ENCODE measurements at places on chromosomes 3 and 15.

GRCh38 chr15:89826671-89827655 lies 12.3 kb upstream of the ANPEP start:
- DNase-seq: no peak

- DNase-seq: peak; percentile 26
These were observed 350.3 kb downstream of the DOCK3 start for GRCh38 chr3:51024765-51025632.

GRCh38 chr15:50876260-50876988 lies 32.1 kb upstream of the AP4E1 start:
- DNase-seq: no peak

GRCh38 chr15:74438721-74439316 lies 5.1 kb upstream of the SEMA7A start:
- DNase-seq: peak; percentile 68

- DNase-seq: no peak
These were observed 24.8 kb upstream of the NOX5 start for GRCh38 chr15:68989541-68990230.

DNA sequence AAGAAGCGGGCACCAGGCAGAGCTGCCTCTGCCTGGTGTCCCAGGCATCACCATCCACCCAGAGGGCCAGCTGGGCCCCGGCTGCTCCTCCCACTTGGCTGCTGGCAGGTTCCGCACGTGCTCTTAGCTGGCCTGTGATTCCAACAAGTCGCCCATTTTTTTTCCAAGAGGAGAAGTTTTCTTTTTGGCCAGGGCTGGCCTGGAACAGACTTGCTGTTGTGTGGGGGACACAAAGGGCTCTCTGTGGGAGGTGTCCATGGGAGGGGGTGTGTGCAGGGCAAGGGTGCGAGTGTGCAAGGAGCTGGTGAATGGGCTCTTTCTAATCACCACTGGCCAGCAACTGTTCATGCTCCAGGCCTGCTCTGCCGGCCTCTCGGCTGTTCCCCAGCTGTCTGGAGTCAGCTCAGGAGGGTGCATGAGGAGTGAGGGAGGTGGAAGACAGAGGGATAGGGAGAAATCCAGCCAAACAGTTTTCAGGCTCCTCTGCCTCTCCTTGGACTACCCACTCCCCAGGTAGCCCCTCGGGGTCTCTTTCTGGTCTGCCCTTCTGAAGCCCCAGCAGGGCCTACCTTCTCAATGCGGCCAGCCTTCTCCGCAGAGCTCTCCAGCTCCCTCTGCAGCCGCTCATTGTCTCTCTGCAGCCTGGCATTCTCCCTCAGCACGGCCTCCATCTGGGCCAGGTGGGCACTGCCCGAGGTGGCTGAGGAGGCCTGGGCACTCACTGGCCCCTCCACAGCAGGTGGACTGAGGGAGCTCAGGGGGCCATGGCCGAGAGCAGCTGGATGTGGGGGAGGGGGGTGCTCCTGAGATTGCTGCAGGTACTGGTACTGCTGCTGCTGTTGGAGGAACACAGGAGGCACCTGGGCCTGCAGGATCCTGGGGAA lies 7.1 kb downstream of the AMOTL2 start:
- no peak for DNase-seq

DNA sequence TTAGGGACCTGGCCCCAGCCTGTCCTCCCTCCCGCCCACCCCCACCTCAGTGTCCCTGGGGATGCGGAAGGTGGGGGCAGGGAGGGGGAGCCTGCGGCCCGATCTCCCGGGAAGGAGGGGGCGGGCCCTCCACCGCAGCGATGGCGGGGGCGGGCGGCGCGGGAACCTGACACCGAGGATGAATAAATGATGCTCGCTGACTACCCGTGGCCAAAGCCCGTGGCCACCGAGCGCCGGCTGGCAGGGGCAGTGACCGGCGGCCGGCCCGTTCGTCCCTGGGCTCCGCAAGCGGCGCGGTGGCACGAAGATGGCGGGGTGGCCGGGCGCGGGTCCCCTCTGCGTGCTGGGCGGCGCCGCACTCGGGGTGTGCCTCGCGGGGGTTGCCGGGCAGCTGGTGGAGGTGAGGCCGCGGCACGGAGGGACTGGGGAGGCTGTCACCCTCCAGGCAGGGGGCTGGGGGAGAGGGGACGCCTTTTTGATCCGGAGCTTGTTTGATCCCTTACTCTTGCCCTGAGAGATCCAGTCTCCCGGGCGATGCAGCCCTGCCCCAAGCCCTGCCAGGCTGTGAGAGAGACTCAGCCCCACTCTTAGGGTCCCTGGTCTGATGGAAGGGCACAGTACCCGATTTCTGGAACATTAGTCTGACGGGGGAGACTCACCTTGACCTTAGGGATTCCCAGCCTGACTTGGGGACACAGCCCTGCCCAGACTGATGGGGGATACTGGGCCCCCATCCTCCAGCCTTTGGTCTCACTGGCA lies at the start of gene TMIE:
TSS of gene TMIE (plus strand) at position 212 of the 759 bp plus-strand sequence. CDS start at position 308, 96 bp downstream.
- DNase-seq: no peak

- DNase-seq: no peak
These were observed 421.0 kb upstream of the RBMS3 start for GRCh38 chr3:28859897-28860296.

- DNase-seq: no peak
These were observed 475.1 kb upstream of the TBL1XR1 start for GRCh38 chr3:177672252-177672911.

DNA sequence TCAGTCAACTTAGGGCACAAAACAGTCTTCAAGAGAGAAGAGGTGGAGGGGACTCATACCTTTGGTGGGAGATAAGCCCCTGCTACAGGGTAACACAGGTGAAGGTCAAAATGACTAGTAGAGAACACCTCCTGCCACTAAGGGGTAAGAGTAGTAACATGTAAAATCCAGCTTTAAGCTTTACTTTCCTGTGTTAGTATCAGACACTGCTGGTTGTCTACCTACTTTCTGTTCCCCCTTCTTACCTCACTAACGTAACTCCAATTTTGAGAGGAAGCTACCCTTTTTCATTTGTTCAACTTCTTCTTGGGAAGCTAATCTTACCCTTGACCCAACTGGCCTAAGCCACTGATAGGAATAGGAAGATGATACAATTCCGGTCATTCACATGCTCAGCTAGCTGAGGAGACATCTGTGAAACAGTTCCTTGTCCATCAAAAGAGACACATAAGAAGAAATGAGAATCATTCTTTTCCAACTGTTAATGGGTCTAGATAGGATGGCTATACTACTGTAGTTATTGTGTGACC lies 826.8 kb upstream of the CFAP20DC start:
- DNase-seq: no peak

DNA sequence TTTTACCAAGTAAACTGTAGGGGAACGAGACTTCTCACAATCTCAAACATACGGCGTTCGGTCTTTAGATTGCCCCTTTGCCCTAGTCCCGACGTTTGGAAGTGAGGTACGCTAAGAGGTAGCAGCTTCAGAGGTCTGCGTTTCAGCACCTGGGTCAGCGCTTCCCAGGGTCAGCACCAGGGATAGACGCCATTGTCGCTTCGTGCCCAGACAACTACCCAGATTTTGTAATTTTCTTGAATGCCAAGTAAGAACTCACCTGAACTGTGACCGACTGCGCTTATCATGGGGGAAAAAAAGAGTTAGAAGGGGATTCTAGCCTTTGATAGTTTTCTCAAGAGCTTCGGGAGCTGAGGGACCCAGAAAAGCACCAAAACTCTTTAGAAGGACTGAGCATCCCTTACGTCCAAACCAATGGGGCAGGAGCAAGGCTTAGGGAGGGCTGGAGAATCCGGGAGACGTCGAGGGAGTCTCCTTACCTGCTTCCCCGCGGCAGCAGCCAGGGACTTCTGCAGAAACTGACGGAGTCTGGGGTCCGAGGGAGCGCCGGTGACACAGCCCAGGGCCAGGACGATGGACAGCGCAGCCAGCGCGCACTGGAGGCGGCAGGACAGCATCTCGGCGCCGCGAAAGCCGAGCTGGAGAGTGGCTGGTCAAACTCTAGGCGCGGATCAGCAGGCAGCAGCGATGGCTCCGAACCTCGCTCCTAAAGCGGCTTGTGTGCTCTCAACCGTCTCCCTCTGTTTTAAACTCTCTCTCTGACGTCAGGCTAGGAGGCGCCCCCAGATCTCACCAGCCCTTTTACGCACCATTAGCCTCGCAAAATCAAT lies at the start of gene SST:
TSS of gene SST (minus strand) at position 720 of the 830 bp plus-strand sequence. CDS start at position 617, 103 bp downstream.
- peak; percentile 25 for DNase-seq

DNA sequence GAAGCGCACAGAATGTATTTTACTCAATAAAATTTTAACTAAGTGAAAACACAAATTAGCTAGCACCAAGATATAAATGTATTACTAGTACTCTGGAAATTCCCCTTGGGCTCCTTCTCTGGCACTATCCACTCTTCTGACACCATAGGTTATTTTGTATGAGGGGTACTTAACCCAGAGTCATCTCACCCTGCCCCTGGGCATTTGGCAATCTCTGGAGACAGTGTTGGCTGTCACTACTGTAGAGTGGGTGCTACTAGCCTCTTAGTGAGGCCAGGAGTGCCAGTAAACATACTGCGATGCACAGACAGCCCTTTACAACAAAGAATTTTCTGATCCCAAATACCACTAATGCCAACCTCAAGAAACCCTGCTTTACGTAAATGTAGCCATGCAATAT lies 246.3 kb upstream of the KBTBD8 start:
- no peak for DNase-seq

DNA sequence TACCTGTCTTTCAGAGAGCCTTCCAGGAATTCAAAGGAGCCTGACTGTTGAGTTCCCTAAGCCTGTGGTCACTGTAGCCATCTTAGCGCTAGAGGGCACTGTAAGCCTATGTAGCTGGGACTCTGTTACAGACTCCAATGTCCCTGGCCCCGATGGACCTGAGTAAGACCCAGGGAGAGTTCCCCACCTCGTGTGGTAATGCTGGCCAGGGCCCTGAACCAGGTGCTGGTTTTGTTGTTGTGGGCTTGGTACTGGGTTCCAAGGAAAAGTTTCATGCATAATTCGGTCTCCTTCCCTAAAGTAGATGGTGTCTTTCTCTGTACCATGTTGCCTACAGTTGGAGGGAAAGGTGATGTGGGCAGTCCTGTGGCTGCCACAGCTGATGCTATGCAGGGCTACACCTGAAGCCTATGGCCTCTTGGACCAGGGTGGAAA lies 32.4 kb downstream of the CDAN1 start:
- DNase-seq: peak; percentile 64

GRCh38 chr3:150296966-150297365 lies 111.1 kb upstream of the TSC22D2 start:
- DNase-seq: no peak

GRCh38 chr15:80861731-80862170 lies 82.6 kb downstream of the CEMIP start:
- no peak for DNase-seq

DNA sequence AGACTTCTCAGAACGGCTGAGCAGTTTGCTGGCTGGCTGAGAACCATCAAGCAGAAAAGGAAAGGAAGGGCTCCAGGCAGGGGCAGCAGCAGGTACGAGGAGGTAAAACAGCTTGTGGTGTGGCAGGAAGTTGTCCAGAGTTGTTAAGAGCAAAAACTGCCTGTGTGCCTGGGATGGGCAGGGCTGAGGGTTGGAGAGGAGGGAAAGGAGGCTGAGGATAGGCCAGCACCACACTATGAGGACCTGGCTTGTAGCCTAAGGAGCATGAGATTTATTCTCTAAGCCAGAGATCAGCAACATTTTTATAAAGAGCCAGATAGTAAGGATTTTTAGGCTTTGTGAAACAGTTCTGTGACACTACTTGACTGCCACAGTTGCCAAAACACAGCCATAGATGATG lies 8.0 kb downstream of the IGSF10 start:
- DNase-seq: no peak

DNA sequence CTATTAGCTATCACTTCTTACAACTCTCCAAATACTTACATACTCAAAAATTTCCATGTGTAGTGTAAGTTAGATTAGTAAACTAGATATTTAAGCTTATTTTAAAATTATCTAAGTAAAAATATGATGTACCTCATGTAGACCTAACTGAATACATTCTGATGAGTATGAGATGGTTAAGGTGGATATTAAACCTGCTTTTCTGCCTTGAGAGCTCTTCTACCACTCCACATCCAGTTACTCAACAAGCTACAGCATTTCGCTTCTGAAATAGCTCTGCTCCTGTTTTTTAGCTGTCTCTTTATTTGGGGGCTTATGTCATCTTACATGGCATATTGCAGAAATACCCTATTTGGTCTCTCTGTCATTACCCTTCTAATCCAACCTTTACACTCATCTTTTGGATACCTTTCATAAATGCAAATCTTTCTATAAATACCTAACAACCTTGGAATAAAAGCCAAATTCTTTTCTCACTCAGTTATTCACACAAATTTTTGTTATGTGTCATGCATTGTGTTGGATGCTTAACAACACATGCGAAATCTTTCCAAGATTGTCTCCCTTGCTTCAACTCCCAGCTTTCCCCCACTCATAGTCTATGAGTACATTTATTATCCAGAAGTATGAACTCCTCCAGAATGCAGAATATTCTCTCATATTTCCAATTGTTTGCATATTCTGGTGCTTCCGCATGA lies 92.0 kb downstream of the ALCAM start:
- no peak for DNase-seq

GRCh38 chr3:128194843-128195242 lies 41.6 kb downstream of the EEFSEC start:
- DNase-seq: no peak

GRCh38 chr15:31313223-31313622 lies 13.4 kb upstream of the KLF13 start:
- no peak for DNase-seq

DNA sequence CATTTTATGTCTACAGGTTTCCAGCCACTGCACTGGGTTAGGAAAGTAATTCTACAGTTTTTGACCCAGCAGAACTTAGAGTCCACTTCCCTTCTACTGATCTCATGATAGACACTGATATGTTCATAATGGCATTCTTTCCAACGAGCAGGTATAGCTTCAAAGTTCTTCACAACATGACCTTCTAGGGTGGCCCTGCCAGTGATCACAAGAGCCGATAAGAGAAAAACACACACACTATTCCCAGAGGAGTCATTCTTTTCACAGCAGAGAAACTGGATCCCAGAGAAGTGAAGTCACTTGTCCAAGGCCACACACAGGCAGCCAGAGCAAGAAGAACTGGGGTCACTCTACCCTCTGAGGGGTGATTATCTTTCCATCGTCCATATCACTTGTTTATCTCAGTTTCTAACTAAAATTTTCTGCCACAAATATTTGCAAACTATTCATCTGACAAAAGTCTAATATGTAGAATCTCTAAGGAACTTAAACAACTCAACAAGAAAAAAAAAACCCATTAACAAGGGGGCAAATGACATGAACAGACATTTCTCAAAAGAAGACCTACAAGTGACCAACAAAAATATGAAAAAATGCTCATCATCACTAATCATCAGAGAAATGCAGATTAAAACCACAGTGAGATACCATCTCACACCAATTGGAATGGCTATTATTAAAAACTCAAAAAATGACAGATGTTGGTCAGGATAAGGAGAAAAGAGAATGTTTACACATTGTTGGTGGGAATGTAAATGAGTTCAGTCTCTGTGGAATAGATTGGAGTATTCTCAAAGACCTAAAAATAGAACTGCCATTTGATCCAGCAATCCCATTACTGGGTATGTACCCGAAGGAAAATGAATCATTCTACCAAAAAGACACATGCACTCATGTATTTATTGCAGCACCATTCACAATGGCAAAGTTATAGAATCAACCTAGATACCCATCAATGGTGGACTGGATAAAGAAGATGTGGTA lies 31.5 kb downstream of the SPTSSB start:
- DNase-seq: no peak
